ENCODE measurements at places on chromosomes 11 and 22. TPM values are rescaled to one million over a fixed set of nuclear protein-coding genes. Genes with fewer than 3 reads are reported as not detected.

GRCh38 chr11:75492181-75492820 lies 33.4 kb downstream of the GDPD5 start:
- no peak overlapping the region for H3K27ac ChIP-seq
- H3K27me3 ChIP-seq, result no peaks in the 10 kb centered on the region
- H3K36me3 ChIP-seq, result no peaks in the 10 kb centered on the region
- no peaks in the 10 kb centered on the region for H3K4me1 ChIP-seq
- DNase-seq, result no peak

DNA sequence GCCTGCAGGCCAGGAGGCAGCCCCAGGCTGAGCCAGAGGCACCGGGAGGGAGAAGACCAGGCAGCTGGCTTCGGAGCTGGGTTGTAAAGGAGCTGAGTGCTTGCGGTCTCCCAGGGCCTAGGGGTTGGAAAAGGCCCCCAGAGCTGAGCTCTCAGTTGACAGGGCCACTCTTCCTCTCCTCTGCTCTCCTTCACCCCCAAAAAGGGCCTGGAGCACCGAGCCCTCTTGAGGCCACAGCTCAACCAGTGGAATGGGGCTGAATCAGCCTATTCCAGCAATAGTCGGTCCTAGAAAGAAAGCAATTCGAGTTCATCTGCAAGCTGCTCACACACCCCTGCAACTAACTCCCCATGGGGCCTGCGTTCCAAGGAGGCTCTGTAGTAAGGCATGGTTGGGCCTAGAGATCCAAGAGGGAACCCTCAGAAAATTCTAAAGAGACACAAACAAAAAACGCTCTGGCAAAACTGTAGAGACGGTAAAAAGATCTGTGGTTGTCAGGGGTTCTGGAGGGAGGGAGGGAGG lies 205.0 kb downstream of the BUD13 start:
- no peaks in the 10 kb centered on the region for H3K36me3 ChIP-seq
- H3K27me3 ChIP-seq, result no peaks in the 10 kb centered on the region
- H3K27ac ChIP-seq, result no peak overlapping the region
- DNase-seq, result no peak
- H3K4me1 ChIP-seq, result no peaks in the 10 kb centered on the region

DNA sequence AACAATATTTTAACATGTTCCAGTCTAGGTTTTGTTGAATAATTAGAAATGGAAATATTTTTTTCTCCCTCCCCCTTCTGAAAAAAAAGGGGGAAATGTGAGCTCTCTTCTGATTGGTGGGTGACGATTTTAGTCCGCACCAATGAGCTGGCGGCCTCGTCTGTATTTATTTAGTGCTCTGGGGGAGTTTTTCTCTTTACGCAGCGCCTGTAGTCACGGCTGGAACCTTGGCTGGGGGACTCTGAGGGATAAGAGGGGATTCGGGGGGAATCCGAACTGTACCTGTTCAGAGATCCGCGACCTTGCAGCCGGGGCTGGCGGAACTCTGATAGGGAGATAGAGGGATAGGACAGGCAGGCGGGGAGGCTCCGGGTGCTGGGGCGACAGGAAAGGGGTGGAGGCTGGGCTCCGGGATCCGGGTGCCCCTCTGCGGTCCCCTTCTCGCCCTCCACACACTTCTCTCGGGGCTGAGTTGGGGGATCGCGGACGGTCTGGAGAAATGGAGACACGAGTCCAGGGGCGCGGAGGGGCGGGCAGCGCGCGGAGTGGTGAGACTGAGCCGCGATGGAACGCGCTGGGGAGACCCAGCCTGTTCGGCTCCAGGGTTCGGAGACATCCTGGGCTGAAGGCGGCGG lies 99.7 kb upstream of the HSD17B12 start:
- DNase-seq, result no peak
- no peaks in the 10 kb centered on the region for H3K36me3 ChIP-seq
- peaks cover 11% of the 10 kb centered on the region for H3K4me1 ChIP-seq
- no peaks in the 10 kb centered on the region for H3K27me3 ChIP-seq
- no peak overlapping the region for H3K4me3 ChIP-seq

DNA sequence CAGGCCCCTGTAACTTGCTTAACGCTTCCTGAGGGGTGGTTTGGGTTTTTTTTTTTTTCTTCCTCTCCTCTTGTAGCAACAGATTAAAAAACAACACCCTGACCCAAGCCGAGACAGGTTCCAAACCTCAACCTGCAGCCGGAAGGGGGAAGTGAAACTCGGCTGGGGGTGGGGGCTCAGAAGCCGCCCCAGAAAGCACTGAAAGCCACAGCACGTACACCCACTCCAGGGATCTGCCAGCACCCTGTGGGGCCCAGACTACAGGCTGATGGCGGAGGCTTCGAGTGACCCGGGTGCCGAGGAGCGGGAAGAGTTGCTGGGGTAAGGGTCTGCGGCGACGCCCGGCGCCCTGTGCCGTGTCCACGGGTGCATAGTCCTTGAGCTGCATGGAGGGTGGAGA lies at the start of gene LSP1:
LSP1 (plus strand) TSS at position 208 of the 400 bp plus-strand sequence; CDS start at position 269, 61 bp downstream.
- DNase-seq, result no peak
- peaks cover 7% of the 10 kb centered on the region for H3K4me1 ChIP-seq
- H3K4me3 ChIP-seq, result no peak within 1 kb of the TSS
- H3K27ac ChIP-seq, result no peak within 1 kb of the TSS
- H3K36me3 ChIP-seq, result no peaks in the 10 kb centered on the region
- H3K27me3 ChIP-seq, result no peaks in the 10 kb centered on the region

DNA sequence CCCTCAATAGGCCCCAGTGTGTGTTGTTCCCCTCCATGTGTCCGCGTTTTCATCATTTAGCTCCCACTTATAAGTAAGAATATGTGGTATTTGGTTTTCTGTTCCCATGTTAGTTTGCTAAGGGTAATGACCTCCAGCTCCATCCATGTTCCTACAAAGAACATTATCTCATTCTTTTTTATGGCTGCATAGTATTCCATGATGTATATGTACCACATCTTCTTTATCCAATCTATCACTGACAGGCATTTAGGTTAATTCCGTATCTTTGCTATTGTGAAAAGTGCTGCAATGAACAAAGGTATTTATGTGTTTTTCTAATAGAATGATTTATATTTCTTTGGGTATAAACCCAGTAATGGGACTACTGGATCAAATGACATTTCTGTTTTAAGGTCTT lies 42.1 kb downstream of the SLC36A4 start:
- no peaks in the 10 kb centered on the region for H3K36me3 ChIP-seq
- DNase-seq, result no peak
- H3K4me1 ChIP-seq, result no peaks in the 10 kb centered on the region
- no peak overlapping the region for H3K4me3 ChIP-seq
- H3K27me3 ChIP-seq, result no peaks in the 10 kb centered on the region

DNA sequence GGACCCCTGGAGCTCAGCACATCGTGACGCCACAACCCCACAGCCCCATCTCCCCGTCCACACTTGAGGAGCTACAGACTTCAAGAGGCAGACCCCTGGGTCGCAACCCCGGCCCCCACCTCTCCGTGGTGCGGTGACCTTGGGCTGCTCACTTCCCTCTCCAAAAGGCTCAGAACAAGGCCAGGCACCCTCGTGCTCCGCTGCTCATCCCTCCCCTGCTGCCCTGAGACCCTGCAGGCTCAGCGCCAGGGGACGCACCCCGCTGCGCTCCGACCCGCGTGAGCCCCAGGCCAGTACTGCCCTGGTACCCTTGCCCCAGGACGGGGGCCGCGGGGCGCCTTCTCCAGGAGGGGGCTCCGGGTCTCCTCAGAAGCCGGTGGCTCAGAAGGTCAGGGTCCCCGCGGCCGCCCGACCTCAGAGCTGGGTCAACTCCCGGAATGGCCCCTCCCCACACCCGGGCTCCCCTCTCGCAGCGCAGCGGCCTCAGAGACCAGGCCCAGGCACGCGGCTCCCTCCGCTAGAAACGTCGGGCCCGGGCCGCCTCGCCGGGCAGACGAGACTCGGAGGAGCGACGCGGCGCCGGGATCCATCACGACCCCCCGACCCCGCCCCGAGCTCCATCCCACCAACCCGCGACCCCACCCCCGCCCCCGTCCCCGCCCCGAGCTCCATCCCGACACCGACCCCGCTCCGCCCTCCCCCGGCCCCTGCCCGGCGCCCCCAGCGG lies 563 bp downstream of the GATD1 start:
- DNase-seq, result peak; percentile 33
- peak overlapping the region; percentile 67 for H3K27ac ChIP-seq
- H3K36me3 ChIP-seq, result no peaks in the 10 kb centered on the region
- H3K4me1 ChIP-seq, result peaks cover 12% of the 10 kb centered on the region
- peak overlapping the region; percentile 99 for H3K4me3 ChIP-seq
- no peaks in the 10 kb centered on the region for H3K27me3 ChIP-seq

SCO2 gene
- total RNA-seq, result 0.97 TPM

Measured in ovary (tissue), 10 donors.